Mucosa of gallbladder (tissue), 1 donor: ENCODE measurements at places on chromosomes 16 and 17. TPM values are rescaled to one million over a fixed set of nuclear protein-coding genes. Genes with fewer than 3 reads are reported as not detected.

The SHISA6 gene
- 0.75 TPM for total RNA-seq

The DNAH9 gene
- 1.5 TPM for total RNA-seq

The CYGB gene
- total RNA-seq, result 14.7 TPM

The SLC38A8 gene
- total RNA-seq, result not detected

The TM4SF5 gene
- 56.9 TPM for total RNA-seq

- no peak for DNase-seq
Measured at GRCh38 chr17:41985919-41986318, 19.3 kb downstream of the CNP start.

DNA sequence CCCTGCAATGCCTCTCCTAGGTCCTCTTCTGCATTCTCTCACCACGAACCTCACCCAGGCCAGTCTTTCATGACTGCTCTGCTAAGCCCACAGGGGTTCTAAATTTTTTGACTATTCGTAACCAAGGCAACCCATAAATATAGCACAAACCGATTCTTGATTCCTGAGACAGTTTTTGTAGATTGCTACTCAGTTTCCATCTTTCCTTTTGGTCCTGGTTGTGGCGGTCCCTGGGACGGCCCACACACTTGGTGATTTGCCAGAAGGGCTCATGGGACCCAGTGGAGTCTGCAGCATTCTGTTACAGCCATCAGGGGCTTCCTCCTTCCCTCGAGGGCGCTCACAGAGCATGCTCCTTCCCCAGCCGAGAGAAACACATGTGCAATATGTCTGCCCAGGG, 23.4 kb upstream of the MGAT5B start:
- DNase-seq, result no peak

DNA sequence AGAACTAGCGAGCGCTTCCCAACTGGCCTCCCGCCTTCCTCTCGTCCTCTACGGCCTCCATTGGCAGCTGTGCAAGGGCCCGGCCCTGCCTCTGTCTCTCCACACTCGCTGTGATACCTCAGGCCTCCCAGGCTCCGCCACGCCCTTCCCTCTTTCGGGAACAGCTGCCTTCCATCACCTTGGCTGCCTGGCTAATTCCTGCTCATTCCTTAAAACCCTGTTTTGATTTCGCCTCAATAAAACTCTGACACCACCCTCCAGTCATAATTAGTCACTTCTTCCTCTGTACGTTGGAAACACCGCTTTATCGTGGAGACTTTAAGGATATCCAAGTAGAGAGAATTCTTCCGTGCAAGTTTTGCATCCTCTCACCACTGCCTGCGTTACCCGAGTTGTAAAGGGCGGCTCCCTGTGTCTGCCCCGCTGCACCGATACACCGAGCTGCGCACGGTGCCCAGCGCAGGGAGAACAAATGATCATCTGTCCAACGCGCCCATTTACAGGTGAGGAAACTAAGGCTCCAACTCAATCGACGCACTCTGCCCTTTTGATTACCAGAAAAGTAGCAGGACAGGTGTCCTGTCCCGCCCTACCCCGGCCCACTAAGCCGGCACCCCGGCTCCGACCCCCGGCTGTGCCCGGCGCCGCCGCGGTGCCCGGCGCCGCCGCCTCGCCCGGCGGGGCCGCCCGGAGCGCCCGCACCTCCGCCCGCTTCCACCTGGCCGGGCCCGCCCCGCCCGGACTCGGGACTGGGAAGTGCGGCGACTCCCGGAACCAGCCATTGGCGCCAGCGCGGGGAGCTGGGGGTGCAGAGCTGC, 139.7 kb downstream of the SEC14L1 start:
- DNase-seq, result no peak

- peak; percentile 79 for DNase-seq
Measured at GRCh38 chr16:83926726-83927397, 26.2 kb upstream of the OSGIN1 start.

GRCh38 chr16:58543685-58544084, 28.4 kb downstream of the SETD6 start:
- DNase-seq, result no peak

DNA sequence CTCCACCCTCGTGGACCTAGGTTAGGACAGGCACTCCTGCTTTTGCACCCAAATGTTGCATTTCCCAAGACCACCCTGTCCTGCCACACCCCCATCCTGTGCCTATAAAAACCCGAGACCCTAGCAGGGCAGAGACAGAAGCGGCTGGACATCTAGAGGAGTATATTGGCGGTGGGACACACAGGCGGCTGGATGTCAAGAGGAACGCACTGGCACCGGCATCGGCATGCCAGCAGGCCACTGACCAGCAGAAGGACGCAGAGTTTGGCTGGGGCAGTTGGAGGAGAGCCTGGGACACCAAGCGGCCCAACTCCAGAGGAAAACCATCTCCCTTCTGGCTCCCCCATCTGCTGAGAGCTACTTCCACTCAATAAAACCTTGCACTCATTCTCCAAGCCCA, 14.7 kb upstream of the WFIKKN2 start:
- no peak for DNase-seq

- DNase-seq, result no peak
Measured at GRCh38 chr16:9797306-9797705, 384.9 kb downstream of the GRIN2A start.

- DNase-seq, result no peak
Measured at GRCh38 chr17:79047291-79047920, 23.4 kb downstream of the C1QTNF1 start.

GRCh38 chr17:17089796-17090641, 47.8 kb downstream of the MPRIP start:
- DNase-seq, result no peak

GRCh38 chr17:40772101-40772500, at the start of gene KRT26:
KRT26 (minus strand) TSS chr17:40772201; CDS start chr17:40772113, 88 bp downstream.
- DNase-seq, result no peak

DNA sequence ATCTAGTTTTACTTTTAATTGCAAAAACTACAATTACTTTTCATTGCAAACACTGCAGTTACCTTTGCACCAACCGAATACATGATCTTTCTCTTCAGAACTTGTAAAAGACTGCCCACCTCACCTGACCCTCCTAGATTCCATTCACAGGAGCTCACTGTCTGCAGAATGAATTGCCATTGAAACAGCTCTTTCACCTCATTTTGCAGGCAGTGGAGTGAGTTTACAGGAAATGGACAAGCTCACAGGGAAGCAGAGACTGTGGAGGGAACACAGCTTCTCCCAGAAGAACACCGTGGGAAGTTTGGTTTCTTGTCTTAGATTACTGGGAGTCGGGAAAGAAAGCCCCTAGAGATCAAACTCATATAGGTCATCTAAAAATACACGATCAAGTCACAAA, 439.7 kb upstream of the RBFOX1 start:
- no peak for DNase-seq

GRCh38 chr16:29699324-29700219, 20.6 kb downstream of the QPRT start:
- no peak for DNase-seq

GRCh38 chr17:78664476-78665386, 87.5 kb upstream of the DNAH17 start:
- DNase-seq, result no peak

DNA sequence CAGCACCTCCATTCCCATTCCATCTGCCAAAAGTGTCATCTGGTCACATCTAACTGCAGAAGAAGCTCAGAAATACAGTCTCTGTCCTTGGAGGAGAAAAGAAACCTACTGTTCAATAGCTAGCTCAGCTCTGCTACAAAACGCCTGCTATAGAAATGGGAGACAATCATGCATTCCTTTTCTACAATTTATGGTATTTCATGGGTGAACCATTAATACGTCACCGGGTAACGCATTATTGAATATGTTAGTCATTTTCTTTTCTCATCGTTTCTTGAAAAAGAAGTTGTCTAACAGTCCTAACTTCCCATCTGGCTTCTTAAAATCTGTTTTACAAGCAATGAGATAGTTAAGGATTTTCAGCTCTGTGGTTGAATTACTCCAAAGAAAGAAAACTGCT, 496.7 kb upstream of the RBFOX1 start:
- DNase-seq, result no peak

GRCh38 chr16:52561910-52562741, 15.2 kb upstream of the TOX3 start:
- DNase-seq, result peak; percentile 74

DNA sequence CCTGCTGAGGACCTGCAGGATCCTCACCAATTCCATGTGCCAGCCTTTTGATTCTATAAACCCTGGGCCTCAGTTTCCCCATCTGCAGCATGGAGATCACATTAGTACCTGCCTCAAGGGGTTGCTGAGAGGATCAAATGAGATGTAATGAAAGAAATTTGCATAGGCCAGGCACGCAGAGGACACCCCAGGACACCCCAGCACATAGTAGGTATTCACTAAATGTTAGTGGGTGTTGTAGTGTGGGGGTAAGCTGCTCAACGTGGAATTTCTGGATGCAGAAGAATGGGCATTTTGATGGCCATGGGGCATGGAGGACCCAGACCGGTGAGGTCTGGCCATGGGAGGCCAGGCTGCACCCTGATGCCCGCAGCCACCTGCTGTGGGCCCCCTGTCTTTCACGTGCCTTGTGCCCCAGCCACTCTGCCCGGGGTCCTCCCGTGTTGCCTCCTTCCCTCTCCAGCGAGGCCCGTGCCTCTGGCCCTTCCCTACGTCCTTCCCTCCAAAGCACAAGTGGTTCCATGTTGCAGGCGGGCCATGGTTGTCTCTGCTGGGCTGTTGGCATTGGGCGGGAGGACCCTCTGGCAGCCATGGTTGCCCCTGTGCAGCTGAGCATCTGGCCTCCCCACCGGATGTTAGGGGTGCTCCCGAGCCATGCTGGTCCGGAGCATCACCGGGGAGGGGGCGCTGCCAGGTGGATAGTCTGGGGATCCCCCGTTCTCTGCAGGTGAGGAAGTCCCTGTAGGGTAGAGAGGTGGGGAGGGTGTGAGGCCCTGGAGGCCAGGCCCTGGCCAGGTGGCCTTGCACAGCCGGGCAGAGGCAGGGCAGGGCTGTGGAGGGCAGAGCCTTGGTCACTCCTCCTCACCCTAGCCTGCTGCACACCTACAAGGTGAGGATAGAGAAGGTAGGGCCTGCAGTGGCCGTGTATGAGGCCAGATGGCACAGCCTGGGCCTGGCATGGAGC, 8.6 kb downstream of the MAP2K3 start:
- DNase-seq, result no peak

DNA sequence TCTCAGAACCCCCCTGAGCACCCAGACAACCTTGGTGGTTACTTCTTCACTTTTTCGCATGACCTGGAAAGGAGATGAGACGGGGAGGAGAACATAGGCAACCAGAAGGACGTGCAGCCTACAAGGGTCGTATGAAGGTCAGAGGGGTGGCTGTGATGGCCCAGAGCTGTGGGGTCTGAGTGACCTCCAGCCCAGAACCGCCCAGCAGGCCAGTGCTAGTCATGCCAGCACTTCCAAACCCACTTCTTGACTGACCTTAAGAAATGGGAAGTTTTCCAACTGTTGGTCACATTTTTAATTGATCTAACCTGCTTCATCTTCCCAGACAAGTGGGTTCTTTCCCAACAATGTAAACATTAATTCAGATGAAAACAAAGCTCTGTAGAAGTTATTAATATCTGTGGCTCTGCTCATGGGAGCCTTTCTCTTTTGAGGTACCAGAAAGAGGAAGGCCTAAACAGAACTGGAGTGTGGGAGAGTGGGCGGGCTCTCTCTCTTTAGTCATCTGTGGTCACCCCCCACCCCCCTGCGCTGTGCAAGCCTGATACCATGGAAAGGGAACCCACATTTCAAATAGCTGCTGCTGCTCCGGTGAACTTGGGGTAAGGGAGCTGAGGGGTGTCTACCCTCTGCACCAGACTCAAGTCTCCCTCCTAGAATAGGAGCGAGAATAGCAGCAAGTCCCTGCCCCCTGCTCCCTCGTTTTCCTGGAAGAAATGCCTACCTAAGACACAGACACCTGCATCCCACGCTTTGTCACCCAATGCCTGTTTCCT, 101.6 kb downstream of the RAB11FIP4 start:
- DNase-seq, result peak; percentile 45

DNA sequence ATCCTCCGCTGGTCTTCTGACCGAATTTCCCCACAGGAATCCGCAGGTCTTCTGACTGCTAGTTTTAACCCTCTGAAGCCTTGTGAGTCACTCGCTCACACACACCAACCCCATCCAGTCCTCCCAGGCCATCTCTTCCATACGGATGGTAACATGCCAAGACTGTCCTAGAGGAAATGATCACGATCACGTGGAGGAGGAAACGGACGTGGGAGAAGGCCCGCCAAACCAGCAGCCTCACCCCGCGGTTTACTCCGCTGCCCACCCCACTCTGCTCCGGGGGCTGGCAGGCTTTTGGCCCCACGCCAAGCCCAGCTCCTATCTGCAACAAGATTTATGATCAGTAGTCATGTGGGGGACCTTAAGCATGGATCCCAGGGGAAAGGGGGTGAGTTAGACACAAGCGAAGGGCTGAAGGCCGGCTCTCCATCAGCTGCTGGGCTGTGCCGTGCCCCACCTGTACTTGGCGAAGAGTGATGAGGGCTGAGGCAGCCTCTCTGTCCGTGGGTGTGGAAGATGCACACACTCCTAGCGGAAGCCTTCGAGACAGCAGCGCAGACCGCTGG, 1.5 kb upstream of the FAAP100 start:
- no peak for DNase-seq
